Thoracic aorta (tissue), 2 donors: ENCODE measurements at places on chromosomes 11 and 22.

DNA sequence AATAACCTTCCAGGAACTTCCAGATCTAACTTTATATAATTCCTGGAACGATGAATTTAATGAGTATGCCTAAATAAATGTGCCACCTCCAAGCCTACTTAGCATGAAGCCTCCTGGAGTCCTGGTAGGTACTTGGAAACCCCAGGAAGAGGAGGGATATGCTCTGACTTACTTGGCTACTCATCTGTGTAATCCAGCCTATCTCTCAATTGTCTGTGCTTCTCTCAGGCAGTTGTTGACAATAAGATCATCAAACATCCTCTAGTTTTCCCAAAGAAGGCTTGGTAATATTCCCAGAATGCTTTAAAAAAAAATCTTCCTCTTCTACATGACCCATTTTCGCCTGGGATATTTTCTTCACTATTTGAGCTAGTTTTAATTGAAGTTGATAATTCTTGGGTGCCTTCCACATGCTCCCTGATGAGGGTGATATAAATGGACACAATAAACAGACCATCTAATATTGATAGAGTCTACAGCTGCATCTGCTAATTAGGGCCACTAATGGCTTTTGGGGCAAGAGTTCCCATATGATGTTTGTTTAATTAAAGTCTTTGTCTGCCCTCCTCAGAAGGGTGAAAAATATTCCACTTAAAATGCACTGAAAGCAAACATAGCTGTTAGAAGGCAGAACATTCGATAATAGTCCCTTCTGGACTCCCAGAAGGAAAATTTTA is 75.5 kb upstream of the RAB38 start:
- H3K27me3 ChIP-seq = no peaks in the 10 kb centered on the region
- no peaks in the 10 kb centered on the region for H3K36me3 ChIP-seq
- no peak overlapping the region for H3K4me3 ChIP-seq
- H3K27ac ChIP-seq = no peak overlapping the region

GRCh38 chr11:6410695-6411430 is 8.0 kb downstream of the APBB1 start:
- peaks cover 11% of the 10 kb centered on the region for H3K36me3 ChIP-seq
- DNase-seq = no peak
- no peaks in the 10 kb centered on the region for H3K27me3 ChIP-seq
- H3K27ac ChIP-seq = no peak overlapping the region

DNA sequence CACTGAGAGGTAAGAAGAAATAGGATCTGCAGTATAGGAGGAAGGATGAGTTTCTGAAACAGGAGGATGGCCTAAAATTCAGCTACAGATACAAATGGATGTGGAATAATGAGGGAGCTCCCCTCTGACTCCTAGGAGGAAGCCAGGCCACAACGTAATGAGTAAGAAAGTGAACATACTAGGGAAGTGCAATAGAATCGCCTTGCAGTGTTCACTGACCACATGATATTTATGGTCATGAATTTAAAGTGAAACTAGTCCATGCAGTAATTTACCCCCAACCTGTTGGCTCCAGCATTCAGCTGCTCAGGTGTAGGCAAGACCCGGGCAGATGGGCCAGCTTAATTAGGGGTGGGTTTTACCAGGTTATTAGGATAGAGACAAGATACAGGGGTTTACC is 101.7 kb downstream of the DEUP1 start:
- no peaks in the 10 kb centered on the region for H3K36me3 ChIP-seq
- H3K4me3 ChIP-seq = no peak overlapping the region
- no peaks in the 10 kb centered on the region for H3K4me1 ChIP-seq
- no peak overlapping the region for H3K27ac ChIP-seq
- H3K27me3 ChIP-seq = no peaks in the 10 kb centered on the region

GRCh38 chr11:129090056-129090455 is 102.1 kb downstream of the ARHGAP32 start:
- H3K36me3 ChIP-seq = no peaks in the 10 kb centered on the region
- no peaks in the 10 kb centered on the region for H3K4me1 ChIP-seq
- no peaks in the 10 kb centered on the region for H3K27me3 ChIP-seq
- H3K4me3 ChIP-seq = no peak overlapping the region

DNA sequence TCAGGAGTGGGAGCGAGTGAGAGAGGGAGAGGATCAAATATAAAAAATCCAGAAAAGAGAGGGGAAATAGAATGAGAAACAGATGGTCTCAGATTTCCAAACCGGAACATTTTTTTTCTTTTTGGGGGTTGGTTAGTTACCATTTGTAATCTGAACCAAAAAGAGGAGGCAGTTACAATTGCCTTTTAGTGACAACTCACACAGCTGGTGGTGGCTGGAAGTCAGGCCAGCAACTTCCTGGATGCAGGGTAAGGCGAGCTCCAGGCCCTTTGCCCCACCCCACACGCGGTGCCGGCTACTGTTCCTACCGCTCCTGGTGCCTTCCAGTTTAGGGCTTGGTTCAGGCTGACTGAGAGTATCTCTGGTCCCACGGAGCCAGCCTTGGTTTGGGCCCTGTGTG is 21.0 kb upstream of the UBASH3B start:
- DNase-seq = no peak
- no peaks in the 10 kb centered on the region for H3K36me3 ChIP-seq
- no peak overlapping the region for H3K27ac ChIP-seq
- no peaks in the 10 kb centered on the region for H3K27me3 ChIP-seq
- H3K4me1 ChIP-seq = no peaks in the 10 kb centered on the region

DNA sequence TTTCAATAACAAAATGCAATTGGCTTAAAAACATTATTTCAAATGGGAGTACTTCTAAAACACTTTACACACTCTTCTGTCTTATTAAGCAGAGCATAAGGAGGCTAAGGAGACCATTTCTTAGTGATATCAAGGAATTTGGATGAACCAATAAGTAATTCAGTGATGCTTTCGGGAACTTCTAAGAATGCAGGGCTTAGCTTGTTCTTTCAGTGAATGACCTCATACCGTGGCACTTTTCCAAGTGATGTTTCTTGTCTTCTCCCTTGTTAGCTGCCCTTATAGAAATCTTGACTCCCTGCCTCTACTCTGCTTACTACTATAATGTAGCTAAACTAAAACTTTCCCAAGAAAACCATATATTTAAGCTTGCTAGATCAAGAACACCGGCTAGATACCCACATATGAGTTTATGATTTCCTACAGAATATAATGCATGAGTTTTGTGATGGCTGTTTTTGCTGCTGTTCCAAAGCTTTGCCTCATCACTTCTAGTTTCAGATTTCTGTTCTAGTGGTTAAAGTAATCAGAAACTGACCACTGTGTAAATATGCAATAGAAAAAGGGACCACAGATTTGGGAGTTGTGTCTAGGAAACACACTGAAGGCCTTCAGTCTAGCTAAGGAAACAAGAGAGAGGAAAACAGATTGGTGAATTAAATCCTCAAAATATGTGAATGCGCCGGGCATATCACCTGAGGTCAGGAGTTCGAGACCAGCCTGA is 37.5 kb upstream of the STK33 start:
- DNase-seq = no peak
- H3K4me1 ChIP-seq = no peaks in the 10 kb centered on the region
- H3K36me3 ChIP-seq = peaks cover 19% of the 10 kb centered on the region

DNA sequence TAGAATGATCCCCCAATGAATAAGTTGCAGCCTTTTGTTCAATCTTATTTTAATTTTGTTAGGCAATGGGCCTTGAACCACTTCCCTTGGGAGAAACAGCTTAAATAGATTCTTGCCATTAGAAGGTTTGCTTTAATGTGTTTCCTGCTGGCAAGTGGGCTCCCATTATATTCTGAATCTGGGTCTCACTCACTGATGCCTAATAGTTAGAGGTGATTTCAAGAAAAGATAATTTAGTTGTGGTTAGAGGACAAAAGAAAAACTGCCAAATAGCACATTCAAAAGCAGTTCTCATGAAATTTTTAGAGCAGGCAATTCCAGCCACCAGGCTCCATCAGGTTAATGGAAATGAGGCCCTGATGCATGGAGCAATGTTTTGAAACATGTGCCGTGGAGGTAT is 362.6 kb upstream of the CHORDC1 start:
- H3K4me1 ChIP-seq = no peaks in the 10 kb centered on the region
- DNase-seq = no peak
- no peaks in the 10 kb centered on the region for H3K36me3 ChIP-seq
- H3K27me3 ChIP-seq = no peaks in the 10 kb centered on the region
- H3K4me3 ChIP-seq = no peak overlapping the region

DNA sequence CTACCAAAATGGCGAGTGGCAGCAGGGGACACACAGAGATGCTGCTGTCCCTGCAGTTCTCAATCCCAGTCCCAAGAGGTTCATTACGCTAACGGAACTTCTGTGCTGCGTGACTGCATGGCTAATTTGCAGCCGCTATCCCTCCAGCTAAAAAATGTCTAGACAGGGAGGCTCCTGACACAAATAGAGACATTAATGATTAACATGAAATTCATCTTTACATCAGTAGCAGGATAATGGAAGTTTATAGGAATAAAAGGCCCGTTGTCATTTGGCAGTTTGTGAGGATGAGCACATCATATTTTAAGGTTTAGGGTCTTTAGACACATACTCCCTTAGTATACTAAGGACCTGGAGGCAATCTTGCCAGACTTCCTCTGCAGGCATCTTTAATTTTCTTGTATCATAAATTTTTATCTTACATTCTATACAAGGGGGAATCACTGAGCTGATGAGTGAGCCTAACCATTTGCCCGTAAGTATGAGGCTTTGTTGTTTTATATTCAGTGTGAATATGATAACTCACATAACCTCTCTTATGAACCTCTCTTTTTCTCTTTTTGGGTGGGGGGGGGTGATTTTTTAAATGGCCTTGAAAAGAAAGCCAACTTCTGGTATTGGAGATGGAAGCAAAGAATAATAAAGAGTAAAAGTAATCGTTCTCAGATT is 99.8 kb upstream of the OR9G4 start:
- H3K4me1 ChIP-seq = no peaks in the 10 kb centered on the region
- H3K36me3 ChIP-seq = no peaks in the 10 kb centered on the region
- no peak for DNase-seq

DNA sequence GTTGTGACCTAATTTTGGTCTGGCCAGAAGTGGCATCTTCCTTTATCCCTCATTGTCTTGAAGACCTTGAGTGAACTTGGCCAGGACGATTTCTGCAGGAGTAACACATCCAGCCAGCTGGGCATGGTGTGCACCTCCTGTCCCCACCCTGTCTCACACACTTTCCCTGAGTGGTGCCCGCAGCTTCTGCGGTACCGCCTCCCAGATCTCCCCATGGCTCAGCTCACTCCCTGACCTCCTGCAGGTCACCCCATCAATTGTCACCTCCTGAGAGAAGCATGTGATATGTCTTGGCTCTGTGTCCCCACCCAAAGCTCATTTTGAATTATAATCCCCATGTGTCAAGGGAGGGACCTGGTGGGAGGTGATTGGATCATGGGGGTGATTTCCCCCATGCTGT is 50.2 kb upstream of the TP53I11 start:
- H3K27ac ChIP-seq = no peak overlapping the region
- H3K36me3 ChIP-seq = no peaks in the 10 kb centered on the region
- H3K4me1 ChIP-seq = no peaks in the 10 kb centered on the region

DNA sequence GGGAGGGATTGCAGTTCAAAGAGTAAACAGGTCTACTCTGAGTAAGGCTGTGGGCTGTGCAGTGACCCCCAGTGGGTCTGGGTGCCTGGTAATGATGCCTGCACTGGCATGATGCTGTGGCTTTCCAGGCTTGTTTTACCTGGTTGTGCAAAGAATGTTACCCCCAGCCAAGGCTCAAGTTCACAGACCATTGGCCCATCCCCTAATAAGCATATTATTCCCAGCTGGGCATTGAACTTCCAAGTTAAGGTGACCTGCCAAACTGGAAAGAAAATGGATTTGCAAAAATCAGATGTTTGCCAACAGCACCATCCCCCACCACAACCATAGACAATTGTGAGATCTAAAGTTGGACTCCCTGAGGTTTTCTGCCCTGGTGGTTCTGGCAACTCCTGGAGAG is 7.9 kb upstream of the EHF start:
- no peaks in the 10 kb centered on the region for H3K4me1 ChIP-seq
- no peaks in the 10 kb centered on the region for H3K36me3 ChIP-seq
- no peak overlapping the region for H3K4me3 ChIP-seq
- DNase-seq = no peak
- no peak overlapping the region for H3K27ac ChIP-seq

DNA sequence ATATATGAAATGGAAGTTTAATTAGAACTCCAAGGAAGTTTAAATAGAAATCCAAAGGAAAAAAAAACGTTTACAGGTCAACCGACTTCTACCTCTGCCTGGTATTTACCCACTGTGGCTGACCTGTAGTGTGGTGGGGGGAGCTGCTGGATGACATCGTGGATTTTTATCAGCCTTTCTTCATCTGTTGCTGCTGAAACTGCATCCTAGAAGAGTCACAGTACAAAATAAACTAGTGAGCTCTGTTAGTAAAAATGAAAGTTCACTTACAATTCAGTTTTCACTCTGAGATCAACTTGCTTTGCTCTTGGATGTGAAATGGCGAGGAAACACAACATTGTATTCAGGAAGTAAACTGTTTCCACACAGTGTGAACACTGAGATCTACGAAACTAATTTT is 43.2 kb upstream of the TP53AIP1 start:
- no peak overlapping the region for H3K27ac ChIP-seq
- H3K4me1 ChIP-seq = no peaks in the 10 kb centered on the region
- no peaks in the 10 kb centered on the region for H3K36me3 ChIP-seq

DNA sequence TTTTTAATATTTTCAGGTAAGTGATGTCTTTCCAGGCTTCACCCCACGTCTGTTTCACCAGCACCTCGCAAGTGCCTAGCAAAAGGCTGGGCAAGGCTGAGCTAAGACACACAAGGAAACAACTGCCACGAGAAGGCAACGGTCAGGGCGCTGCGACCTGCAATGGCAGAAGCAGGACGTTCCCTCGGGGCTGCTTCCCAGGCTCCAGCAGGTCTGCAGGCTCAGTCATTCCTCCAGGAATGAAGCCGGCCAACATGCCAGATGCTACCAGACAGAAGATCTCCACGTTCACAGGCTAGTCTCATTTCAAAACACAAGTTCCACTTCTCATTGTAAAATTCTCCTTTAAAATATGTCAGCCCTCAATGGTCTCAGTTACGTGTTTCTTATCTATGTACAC is 45.5 kb downstream of the CELSR1 start:
- no peak for DNase-seq
- no peaks in the 10 kb centered on the region for H3K36me3 ChIP-seq
- no peaks in the 10 kb centered on the region for H3K4me1 ChIP-seq
- no peaks in the 10 kb centered on the region for H3K27me3 ChIP-seq
- no peak overlapping the region for H3K4me3 ChIP-seq

- H3K27ac ChIP-seq = peak overlapping the region; percentile 77
- no peaks in the 10 kb centered on the region for H3K27me3 ChIP-seq
- DNase-seq = no peak
- no peaks in the 10 kb centered on the region for H3K36me3 ChIP-seq
- peak overlapping the region; percentile 94 for H3K4me3 ChIP-seq
These were observed 1.1 kb downstream of the UBASH3B start for GRCh38 chr11:122656631-122657101.

GRCh38 chr11:58525037-58525614 is 17.2 kb upstream of the OR5B21 start:
- H3K27me3 ChIP-seq = no peaks in the 10 kb centered on the region
- no peak overlapping the region for H3K27ac ChIP-seq
- no peak overlapping the region for H3K4me3 ChIP-seq
- peaks cover 12% of the 10 kb centered on the region for H3K36me3 ChIP-seq

DNA sequence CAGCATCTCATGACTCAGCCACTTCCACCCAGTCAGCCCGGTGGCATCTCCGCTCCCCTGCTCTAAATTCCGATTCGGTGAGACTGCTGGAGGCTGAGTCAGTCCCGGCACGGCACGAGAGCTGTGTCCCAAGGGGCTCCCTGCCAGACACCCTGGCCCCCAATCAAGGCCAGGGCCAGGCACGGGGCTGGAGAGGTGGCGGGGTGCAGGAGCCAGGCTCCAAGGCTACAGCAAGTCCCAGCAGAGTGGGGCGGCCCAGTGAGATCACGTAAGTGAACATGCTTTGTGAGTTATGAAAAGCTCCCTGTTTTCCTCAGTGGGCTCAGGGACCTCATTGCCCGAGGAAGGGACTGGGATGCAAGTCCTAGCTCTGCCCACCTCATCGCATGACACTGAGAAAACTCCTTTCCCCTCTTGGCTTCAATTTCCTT is 3.0 kb downstream of the C11orf68 start:
- H3K27me3 ChIP-seq = no peaks in the 10 kb centered on the region
- peaks cover 64% of the 10 kb centered on the region for H3K4me1 ChIP-seq
- DNase-seq = peak; percentile 87
- peak overlapping the region; percentile 100 for H3K4me3 ChIP-seq
